ENCODE measurements at places on chromosomes 5 and 9.

- no peak for DNase-seq
Measured at GRCh38 chr5:135232958-135233357, 166.1 kb downstream of the MACROH2A1 start.

DNA sequence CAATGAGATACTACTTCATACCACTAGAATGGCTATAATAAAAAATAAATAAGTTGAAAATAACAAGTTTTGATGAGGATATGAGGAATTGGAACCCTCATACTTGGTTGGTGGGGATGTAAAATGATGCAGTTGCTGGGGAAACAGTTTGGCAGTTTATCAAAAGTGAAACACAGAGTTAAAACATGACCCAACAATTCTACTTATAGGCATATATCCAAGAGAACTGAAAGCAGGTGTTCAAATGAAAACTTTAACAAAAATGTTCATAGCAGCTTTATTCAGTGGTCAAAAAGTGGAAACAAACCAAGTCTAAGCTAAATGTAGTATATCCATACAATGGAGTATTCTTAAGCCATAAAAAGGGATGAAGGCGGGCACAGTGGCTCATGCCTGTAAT, 13.1 kb upstream of the LHFPL2 start:
- DNase-seq = no peak

DNA sequence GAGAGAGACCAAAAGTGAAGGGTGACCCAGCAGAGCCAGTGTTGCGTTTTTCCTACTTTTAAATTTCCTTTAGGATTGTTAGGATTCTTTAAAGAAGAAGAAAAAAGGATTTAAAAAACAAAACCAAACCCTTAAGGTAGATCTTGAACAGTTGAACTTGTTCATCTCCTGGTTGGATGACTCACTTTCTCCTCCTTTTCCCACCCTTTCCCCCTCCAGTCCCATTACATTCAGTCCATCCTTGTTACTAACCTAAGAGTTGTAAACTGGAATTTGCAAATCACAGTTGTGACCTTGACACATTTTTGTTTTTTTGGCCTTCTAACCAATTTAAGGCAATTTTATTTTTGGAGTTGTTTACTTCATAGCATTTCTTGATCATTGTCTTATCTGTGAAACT, 289.2 kb downstream of the ARHGAP26 start:
- no peak for DNase-seq

DNA sequence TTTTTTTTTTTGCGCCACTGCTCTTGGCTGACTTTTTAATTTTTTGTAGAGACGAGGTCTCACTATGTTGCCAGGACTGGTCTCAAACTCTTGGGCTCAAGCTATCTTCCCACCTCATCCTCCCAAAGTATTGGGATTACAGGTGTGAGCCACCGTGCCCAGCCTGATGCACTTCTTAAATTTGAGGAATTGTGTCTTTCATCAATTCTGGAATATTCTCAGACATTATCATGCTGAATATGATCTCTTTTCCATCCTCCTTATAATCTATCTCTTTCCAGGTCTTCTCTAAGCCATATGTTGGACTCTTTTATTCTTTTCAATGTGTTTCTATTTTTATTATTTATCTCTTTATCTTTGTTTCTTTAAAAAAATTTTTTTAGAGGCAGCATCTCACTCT, 196.2 kb upstream of the IER5L start:
- no peak for DNase-seq

DNA sequence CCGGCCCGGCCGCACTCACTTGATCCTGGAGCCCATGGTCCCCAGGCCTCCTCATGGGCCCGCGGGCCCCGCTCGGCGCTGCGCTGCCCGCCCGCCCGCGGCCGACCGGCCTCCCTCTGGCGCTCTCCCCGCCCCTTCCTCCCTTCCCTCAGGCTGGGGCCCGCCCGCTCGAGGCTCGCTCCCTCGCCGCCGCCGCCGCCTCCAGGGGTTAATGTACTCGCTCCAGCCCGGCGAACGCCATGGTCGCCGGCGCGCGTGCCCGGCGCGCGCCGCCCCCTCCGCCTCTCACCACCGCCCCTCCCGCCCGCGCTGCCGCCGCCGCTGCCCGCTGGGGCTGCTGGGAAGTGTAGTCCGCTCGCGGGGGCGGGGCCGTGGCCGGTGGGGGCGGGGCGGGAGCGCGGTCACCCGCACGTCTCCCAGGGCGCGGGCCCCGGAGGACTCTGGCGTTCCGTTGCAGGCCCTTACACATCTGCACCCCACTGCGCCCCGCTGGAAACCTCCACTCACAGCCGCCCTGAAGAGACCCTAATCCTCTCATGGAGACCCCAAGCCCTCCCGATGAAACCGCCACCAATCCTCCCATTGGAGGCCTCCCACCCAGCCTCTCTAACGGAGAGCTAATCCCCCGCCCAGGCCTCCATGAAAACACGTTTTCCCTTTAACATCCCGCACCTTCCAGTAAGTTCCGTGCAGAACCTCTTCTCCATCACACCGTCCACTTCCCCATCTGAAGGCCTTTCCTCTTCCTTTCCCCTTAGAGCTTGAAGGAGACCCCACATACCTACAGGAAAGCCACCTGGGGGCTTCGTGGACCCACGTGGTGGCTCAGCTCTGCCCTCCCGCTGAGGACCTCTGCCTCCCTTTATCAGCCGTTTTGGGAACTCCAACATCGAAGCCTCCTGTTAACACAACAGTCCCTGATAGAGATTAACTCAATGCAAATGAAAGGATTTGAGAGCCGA, at the start of gene DENND1A:
Gene DENND1A (minus strand): TSS at position 257 of the 962 bp plus-strand sequence. CDS start 221 bp downstream, at position 36.
- peak; percentile 92 for DNase-seq

DNA sequence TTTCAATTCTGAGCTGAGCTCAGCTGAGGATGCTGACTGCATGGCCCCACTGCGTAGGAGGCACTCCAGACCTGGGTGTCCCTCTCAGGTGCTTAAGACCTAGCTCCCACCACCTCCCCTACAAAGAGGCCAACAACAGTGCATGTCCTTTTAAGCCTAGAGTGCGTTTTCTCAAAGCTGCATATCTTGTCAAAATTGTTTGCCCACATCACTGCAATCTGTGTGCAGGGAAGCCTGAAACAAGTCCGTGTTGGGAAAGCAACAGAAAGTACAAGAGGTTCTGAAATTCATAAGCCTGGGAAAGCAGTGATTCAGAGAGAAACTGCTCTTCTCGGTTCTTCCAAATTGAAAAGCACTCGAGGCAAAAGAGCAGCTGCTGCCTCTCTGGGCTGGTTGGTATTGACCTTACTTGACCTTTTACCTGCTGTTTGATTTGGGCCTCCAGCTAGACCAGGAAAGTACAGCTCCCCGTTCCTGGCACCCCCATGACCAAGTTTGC, 238.4 kb downstream of the NR2F1-AS1 start:
- DNase-seq = peak; percentile 19

GRCh38 chr9:21803649-21804048, 1.2 kb downstream of the MTAP start:
- DNase-seq = no peak

DNA sequence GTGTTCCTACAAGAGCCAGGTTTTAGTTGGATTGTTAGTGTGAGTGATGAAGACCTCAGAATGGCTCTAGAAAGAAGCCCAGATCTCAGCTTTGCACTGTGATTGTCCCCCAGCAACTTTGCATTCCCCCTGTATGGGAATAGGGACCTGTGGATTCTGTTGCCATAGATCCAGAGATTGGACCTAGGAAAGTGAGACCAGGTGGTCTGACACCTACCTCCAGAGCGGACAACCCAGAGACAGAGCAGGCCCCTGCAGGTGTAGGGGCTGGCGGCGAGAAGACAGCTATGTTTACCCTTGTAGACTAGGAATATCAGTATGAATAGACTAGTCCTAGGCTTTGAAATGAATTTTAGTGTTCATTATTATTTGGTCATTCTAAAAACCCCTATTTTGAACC, 53.6 kb downstream of the IRF1 start:
- no peak for DNase-seq

GRCh38 chr9:122337556-122337929, 33.3 kb upstream of the PTGS1 start:
- no peak for DNase-seq

DNA sequence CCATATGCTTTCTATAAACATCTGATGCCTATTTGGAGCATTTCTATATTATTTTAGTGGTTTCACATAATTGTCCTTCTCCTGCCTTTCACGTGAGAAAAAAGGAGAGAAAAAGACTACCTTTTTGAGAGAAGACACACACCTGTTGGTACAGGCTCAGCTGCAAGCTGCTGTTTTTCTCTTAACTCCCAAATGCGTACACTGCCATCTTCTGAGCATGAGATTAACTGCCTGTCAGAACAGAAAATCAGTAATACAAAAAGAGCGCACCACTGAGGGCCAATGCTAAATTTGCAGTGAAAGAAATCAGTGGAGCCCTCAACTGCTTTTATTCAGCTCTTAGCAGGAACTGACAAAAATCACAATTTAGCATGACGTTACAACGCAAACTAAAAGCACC, 54.9 kb downstream of the WDR41 start:
- no peak for DNase-seq

DNA sequence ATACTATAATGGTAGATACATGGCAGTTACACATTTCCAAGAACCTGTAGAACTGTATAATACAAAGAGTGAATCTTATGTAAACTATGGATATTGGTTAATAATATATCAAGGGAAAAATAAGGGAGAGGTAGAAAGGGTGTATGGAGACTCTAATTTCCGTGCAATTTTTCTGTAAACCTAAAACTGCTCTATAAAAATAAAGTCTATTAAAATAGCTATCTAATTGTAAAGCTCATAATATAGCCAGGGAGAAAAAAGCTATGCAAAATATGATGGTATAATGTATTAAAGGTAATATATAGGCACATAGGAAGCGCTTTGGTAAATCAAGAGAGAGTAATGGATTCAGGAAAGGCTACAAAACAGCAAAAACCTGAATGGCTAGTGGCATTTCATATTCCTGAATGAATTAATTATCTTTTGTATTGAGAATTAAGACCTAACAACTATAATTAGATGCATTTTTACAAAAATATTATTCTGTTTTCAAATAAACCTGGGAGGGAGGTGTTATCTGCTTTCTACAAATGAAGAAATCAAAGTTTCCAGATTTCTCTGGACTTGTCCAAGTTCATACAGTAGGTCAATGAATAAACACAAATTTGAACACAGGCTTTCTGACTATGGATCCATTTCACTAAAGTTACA, 22.8 kb downstream of the ANXA1 start:
- DNase-seq = no peak

GRCh38 chr9:14731294-14731981, 8.9 kb upstream of the CER1 start:
- DNase-seq = peak; percentile 36

- no peak for DNase-seq
Measured at GRCh38 chr5:11069041-11069440, 308.0 kb upstream of the DAP start.

DNA sequence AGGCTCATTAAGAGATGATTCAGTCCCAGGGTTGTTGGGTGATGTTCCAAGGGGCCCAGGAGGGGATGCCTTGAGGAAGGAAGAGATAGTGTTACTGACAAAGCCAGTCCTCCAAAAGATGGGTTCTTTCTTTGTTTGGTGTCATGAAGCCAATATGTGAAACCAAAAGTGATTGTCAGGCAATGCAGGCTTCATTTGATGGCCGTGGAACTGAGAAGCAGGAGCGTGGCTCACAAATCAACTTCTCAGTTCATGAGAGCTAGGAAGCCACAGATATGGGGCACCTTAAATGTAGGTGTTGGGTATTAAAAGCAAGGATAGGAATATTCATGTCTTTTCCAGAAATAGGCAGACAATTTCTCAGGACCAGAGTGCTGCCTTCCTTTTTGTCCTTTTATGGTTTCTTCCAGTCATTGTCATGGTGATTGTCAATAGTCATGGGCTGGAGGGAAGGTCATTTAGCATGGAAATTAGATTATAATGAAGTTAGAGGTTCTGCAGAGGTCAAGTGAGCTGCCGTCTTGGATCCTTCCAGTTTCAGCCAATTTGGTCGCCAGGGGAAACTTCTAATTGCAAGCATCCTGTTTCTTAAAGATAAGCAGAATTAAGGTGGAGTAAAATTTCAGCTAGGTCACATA, 393.0 kb downstream of the NTRK2 start:
- no peak for DNase-seq

DNA sequence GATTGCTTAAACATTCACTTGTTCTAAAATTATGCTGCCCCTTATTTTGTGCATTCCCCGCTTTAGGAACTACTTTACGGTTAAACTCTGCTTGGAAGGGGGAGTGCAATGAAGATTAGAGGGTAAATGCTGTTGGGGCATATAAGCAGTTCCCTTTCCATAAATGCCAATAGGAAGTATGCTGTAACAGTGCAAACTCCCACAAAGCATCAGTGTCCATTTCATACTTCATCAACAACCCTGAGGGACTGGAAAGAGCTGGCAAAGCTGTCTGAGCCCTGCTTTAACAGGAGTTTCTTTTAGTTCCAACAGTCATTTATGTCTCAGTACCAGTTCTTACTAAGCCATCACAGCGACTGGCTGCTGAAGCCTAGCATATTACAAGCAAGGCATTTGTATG, 1.8 kb downstream of the ACTL7A start:
- no peak for DNase-seq

- no peak for DNase-seq
Measured at GRCh38 chr5:86008293-86008692, 609.4 kb upstream of the COX7C start.

DNA sequence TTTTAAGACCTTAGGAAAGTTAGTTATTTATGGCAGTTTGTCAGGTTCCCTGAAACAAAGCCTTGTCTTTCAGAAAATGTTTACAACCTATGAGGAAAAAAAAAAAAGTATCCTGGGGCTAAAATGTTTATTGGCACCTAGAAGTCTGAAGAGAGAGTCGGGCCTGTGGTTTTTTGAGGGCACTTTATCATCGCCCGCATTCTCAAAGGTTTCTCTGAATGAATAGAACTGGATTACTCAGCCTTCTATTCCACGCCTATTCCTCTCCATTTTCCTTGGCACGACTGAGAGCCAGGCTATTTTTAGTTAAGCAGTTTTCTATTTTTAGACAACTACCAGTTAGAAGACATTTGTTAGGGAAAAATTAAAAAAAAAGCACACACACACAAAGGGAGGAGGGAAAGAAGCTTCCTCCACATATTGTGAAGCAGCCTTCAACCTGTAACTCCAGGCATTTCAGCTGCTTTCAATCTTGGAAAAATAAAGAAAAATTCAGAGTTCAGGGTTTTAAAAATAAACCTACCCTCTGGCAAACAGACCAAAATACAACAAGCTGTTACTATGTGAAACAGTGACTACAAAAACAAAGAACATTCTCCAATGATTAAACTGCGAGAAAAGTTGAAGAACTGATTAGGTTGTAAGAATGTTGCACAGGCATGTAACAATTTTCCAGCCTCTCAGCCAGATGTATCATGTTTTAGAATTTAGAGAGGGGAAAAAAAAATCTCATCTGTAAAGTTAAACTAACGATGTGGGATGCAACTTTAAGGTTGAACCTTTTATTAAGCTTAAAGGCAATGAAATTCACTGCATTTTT, 97.0 kb downstream of the MEF2C start:
- peak; percentile 92 for DNase-seq

- no peak for DNase-seq
Measured at GRCh38 chr9:71042448-71042990, 78.9 kb downstream of the TRPM3 start.

Measured in foreskin fibroblast (primary cell).